ENCODE measurements at places on chromosomes 3 and 15. TPM values are rescaled to one million over a fixed set of nuclear protein-coding genes. Genes with fewer than 3 reads are reported as not detected.

The ILDR1 gene
- total RNA-seq = 0.96 TPM

The DUOX1 gene
- 34.3 TPM for total RNA-seq

The WWTR1 gene
- 36.9 TPM for total RNA-seq

The SEMA3F gene
- total RNA-seq = 87.8 TPM

The GASK1A gene
- 0.48 TPM for total RNA-seq

The GOLGA6L7 gene
- total RNA-seq = not detected

The CALML4 gene
- 3.1 TPM for total RNA-seq

The ABI3BP gene
- 1.7 TPM for total RNA-seq

The CX3CR1 gene
- under 0.01 TPM for total RNA-seq

The MAPK6 gene
- 215 TPM for total RNA-seq

The ARL8B gene
- total RNA-seq = 82.9 TPM

The CXCR6 gene
- total RNA-seq = not detected

The MYRIP gene
- total RNA-seq = under 0.01 TPM

The EIF2A gene
- 260 TPM for total RNA-seq

The SHC4 gene
- total RNA-seq = 1.9 TPM

Measured in tracheal epithelial cell (primary cell).